ENCODE measurements at places on chromosomes 2 and 18.

DNA sequence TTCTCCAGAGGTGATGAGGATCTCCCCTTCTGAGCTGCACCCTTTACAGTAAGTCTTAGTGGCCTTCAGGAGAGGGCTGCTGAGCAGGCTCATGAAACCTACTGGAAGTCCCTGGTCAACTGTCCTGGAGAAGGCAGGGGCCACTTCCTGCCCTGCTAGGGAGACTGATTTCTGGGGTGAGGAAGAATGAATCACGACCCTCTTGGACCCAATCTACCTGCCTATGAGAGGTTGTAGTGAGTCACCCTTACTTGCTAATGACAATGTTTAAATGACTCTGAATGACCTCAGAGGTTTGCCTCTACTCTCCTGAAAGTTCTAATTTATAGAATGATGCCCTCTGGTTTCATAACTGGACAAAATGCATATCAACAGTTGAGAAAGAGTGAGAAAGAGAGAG lies 79.4 kb upstream of the FAM136A start:
- DNase-seq, result no peak

- no peak for DNase-seq
These were observed 34.2 kb downstream of the IMPA2 start for GRCh38 chr18:12015416-12016062.

- DNase-seq, result no peak
These were observed 38.3 kb downstream of the TNS1 start for GRCh38 chr2:217964275-217965161.

DNA sequence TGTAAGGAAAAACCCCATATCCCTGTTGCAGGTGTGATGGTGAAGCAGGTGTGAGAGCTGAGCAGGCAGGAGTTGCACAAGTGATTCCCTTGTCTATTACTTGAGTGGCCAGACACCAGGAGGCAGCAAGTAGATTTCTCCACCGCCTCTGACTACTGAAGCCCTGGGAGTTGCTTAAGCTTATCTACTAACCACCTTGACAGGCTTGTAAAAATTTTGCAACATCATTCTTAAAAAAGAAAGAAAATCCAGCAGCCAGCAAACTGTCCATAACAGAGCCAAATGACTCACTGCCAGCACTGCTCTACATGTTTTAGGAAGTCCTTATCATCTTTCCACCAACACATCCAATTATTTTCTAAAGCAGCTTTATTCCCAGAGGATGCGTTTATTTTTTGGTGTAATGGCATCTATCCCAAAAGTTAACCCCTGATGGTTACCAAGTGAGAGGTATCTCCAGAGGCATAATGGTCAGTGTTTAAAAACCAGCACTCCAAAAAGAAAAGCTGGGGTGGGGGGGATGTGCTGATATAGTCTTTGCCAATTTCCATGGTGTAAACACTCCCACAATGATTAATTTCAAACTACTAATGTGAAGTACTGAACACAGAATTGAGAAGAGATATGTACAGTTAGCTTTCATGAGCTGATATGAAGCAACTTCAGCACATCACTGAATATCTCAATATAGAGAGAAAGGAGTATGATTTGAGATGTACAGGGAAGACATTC lies 16.3 kb upstream of the GPR39 start:
- no peak for DNase-seq

GRCh38 chr18:7567474-7568425 lies 634 bp downstream of the PTPRM start:
- DNase-seq, result no peak

- no peak for DNase-seq
These were observed 136.7 kb upstream of the SPHKAP start for GRCh38 chr2:228318218-228318617.

DNA sequence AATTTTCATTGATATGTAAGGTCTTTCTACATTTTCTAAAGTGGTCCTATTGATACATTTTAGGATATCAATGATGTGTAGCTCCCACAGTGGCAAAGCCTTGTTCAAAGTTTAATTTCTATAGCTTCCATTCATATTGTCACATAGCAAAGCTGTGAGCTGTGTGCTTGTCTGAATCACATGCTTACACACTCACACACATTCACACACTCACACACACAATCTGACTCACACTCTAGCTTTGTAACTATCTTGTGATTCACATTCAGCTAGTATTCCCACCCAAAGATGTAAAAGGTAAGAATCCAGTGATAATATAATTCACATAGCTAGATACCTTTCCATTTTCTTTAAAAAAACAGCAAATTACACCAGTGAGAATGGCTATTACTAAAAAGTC lies 58.7 kb downstream of the MAPRE2 start:
- DNase-seq, result no peak

DNA sequence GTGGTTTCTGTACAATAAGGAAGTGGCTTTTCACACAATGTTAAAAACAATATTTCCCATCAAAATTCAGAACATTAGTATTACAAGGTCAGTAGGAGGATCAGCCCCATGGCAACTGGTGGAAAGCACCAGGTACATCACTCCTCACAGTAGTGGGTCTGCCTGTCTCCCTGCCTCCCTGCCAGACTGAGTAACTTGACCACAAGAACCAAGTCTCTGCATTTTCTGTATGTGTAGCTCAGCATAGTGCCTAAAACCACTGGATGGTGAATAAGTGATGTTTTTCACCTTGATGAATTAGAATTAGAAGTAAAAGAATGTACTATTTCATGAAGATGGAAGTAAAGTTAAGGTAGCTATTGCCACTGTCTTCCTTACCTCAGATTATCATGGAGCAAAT lies 4.1 kb upstream of the WDR7 start:
- DNase-seq, result no peak

DNA sequence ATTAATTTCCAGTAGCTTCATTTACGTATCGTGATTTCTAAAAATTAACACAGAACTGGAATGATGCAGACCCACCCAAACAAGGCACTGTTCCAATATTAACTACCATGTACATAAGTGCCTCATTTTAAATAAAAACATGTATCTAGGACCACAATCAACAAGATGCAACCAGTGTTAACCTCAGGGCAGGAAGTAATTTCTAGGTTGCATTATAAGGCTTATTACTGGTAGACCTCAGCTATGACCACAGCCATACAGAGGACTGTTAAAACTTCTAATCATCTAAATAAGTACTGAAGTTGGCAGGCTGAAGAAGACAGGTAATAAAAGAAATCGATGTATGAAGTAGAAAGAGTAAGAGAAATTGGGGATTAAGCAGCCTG lies 262.9 kb downstream of the HDAC4 start:
- DNase-seq, result no peak

DNA sequence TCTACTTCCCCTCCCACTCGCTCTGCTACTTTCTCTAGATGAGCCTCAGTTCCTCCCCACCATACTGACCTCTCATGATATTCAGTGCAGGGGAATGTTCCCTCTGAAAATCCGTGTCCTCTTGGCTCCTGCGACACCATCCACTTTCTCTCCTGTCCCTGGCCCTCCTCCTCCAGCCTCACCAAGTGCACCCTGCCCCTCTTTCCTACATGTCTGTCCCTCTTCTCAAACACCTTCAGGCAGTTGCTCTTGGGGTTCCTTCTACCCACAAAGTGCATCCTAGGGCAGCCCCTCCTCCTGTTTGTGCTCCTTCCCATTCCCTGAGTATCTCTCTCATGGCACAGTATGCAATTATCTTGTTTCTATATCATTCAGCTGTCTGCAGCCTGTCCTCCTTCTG lies 246.4 kb upstream of the RAB6C start:
- no peak for DNase-seq

DNA sequence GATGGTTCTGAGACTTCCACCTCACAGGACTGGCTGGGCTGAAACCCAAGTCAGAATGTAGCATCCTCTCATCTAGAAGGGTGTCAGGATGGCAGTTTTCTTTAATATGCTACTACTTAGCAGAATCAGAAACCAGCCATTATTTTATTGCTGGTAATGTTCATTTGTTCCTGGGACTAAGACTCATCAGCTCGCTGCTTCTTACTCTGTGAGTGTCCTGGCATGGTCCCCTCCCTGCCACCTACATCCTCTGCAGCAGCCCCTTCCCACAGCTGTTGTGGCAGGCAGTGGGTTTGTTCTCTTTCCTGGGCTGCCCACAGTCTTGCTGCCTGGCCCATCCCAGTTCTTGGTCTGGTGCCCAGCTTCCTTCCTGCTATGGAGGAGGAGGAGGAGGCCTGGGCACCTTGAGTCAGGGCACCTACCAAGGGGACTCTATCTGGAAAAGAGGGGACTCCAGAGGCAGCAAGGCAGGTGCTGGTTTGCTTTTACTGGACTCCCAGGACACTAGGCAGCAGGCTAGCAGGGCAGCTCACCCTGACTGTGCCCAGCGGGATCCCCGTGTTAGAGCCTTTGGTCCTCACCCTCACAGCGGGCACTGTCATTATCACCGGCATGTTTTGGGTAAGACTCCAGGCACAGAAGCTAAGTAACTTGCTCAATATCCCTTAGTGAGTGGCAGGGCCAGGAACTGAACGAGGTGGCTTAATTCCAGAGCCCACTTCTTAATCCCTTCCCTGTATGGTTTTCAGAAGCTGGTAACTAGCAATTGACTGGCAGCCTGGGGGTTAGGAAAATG lies 62.1 kb downstream of the LRRFIP1 start:
- no peak for DNase-seq

- DNase-seq, result no peak
These were observed 41.1 kb downstream of the CDCA7 start for GRCh38 chr2:173395567-173396351.

GRCh38 chr2:23503097-23503496 lies 118.1 kb downstream of the KLHL29 start:
- DNase-seq, result no peak

DNA sequence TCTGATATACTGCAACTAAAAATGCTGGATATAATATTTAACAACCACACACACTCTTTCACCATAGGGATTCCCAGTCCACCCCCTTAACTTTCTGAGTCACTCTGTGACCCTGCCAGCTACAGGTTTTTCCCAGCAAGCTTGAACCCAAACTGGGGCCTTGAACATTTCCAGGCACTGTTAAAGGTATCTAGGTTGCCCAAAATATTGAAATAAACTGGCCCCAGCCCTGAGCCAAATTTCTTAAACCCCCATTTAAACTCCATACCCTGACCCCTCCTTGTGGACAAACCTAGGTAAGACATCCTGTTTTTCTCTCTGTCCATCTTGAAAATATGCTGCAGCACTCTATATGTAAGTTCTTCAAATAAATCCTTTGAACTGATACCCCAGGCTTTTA lies 19.7 kb upstream of the DCTN1 start:
- DNase-seq, result no peak

DNA sequence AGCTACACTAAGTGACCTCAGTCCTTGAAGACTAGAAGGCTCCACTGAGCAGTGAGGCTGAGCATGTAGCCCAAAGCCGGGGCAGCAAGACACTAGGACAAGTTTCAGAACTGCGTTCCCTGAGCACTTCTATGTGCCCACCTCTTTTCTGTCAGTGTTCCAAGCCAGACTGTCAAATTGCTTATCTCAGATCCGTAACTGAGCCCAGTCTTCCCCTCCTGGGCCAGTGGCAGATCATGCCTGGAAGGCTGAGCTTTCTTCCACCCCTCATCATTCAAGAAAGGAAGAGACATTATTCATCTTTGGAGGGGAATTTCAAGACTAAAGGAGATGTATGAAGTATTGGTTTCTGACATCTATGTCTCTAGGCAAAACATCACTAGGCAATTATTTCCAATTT lies 49.8 kb downstream of the EML6 start:
- DNase-seq, result no peak

- DNase-seq, result no peak
These were observed 219.3 kb downstream of the NEDD4L start for GRCh38 chr18:58263055-58263957.

GRCh38 chr2:72897785-72898584 lies 10.8 kb downstream of the SPR start:
- no peak for DNase-seq

DNA sequence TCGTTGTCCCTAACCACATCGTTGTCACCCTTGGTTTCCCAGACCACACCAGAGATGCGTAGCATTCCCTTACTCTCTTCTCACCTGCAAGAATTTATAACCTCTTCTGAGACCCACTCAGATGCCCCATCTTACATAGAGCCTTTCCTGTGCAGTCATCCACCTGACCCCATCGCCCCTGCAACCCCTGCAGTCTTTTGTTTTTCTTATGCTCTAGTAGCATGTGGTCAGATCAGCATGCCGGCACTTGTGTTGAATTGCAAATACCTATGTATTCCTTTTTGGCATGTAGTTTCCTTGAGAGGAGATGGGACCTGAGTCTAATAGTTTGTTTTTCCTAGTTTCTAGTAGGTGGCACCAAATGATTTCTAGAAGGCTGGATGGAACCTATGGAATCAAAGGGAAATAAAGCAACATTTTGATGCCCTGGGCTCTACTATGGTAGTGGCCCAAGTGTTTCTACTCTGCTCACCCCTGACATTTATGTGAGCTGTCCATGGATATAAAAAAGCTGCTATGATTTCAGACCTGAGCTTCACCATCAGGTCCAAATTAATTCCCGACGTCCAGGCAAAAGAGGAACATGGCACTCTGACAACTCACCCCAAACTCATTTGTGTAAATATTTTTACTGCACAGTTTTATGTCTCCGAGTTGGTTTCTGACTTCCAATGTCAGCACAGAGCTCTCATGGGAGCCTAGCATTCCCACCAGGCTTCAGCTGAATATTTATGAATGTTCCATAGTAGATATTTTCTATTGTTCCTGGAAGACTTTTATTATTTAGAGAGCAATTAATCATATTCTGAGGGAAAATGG lies 143.6 kb downstream of the RNF144A start:
- DNase-seq, result no peak

DNA sequence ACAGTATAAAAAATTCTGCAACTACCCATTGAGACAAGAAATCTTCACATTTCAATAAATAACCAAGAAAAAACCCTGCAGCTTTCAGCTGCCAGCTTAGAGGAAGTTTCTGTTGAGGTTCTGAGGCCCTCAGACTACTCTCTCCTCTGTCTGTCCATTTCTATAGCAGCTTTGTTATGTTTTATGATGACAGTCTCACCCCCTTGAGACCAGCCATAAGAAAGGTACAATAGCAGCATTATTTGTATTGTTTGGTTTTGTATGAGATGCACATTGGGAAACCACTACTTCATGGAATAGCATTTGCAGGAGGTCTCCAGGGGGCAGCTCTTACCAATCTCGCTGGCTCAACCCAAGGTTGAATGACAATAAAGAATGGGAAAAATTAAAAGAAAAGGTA lies 334.6 kb upstream of the VRK2 start:
- no peak for DNase-seq

- no peak for DNase-seq
These were observed 172.8 kb upstream of the RBMS1 start for GRCh38 chr2:160666154-160667060.

GRCh38 chr2:200585730-200586643 lies at the start of gene AOX1:
Gene AOX1, plus strand, starts transcription at chr2:200586014. Its CDS starts 95 bp downstream, at chr2:200586109.
- DNase-seq, result no peak

DNA sequence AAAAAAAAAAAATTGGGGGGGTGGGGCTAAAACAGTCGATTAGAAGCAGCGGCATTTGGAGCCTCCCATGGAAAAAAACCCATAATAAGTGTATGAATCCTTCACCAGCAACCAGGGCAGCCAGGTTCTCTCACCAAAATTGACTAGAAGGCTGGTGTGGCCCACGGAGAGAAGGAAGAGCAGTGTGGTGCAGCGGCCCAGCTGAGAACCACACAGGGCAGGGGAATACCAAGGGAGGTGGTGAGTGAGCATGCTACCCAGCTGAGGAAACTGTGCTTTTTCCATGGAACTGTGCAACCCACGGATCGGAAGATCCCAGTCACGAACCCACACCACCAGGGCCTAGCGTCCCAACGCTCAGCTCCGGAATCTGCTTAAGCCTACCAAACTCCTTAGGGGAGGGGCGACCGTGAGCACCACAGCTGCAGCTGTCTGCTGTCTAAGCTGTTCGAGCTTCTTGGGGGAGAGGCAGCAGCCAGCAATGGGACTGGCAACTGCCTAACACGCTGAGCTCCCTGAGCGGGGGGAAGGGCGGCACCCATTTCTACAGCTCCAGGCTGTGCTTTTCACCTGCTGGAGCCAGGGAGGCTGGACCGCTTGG lies 1037.2 kb upstream of the ACVR2A start:
- no peak for DNase-seq
